ENCODE measurements at places on chromosomes 11 and 22.

- no peak for DNase-seq
These were observed 320.4 kb downstream of the KIRREL3 start for GRCh38 chr11:126680131-126680530.

GRCh38 chr11:74091549-74091948 is 79.3 kb downstream of the C2CD3 start:
- DNase-seq = no peak

DNA sequence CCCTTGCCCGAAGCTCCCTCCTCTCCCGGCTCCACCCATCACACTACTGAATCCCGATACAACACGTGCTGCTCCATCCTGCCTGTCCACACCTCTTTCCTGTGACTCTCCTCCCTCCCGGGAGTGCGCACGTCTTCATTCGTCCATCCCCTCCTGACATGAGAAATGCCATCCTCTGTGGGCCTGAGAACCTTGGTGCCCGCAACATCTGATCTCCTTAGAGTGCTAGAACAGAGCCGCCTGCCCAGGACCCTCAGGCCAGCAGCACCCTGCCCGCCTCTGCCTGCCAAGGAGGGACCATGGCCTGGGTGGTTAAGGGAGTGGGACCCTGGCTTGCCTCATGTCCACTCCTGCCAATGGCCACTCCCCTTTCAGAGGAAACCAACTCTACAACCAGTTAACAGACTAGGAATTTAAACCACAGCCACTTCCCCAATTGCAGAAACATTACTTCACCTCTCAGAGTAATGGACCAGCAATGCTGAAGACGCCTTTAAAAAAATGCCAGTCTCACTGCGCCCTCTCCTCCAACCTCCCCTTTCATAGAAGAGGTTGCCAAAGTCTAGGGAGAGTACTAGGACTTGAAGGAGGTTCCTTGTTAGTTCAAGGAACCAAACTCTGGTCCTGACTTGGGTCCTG is 466.3 kb downstream of the OPCML start:
- DNase-seq = no peak

DNA sequence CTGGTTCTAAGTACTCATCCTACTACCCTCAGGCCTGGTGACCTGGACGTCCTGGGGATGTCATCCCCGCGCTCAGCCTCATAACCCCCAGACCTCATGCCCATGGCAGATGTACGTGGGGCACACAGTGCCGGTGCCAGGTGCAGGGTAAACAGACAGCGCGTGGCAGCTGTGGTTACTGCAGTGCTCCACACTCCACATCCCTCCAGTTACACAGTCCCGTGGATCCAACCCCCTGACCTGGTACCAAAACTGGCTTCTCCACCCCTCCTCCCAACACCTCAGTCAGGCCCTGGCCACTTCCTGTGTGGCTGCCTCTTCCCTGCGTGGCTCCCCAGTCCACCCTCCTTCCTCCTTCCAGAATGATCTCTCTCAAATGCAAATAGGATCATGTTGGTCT is 95.2 kb downstream of the DSCAML1 start:
- no peak for DNase-seq

GRCh38 chr11:105000797-105001196 is 22.2 kb downstream of the CASP5 start:
- DNase-seq = peak; percentile 28

DNA sequence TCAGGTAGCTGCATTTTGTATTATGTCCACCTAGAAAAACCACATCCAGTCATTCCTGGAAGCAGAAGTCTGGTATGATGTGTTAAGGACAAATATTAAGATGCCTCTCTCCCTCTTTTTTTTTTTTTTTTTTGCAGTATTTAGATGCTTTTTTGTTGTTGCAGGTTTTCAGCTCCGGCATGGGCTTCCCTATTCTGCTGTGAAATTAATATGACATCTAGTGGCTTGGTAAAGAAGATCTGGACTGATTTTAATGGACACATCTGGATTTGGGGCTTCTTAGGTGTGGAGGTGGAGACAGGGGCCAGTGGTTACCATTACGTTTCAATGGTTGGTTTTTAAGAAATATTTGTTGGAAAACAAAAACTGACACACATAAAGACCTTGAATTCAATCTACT is 47.5 kb upstream of the RASSF10 start:
- no peak for DNase-seq

DNA sequence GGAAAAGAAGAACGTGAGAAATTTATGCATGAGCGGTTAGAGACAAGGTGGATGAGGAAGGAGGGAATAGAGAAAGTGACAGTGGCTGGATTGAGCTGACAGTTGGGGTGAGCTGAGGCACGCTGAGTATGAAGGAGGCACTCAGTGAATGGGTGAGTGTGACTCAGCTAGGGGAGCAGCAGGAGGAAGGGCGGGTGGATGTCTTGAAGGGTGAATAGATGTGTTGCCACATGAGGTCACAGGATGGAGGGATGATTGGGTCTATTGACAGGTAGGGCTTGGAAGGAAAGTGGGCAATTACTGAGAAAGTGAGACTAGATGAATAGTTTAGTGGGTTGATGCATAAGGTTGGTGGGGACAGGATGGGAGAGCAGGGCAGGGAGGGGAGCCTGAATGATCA is 8.0 kb downstream of the IFITM10 start:
- no peak for DNase-seq

GRCh38 chr11:46281371-46281831 is 3.9 kb downstream of the CREB3L1 start:
- no peak for DNase-seq

- no peak for DNase-seq
These were observed 138.1 kb downstream of the TBC1D22A start for GRCh38 chr22:46900549-46900948.

Data from stimulated activated CD8-positive, alpha-beta memory T cell treated with anti-CD3 and anti-CD28 coated beads, Interleukin-7, amount 100 ng/mL, for 1 hour (primary cell).